ENCODE measurements at places on chromosomes 1 and 21. TPM values are rescaled to one million over a fixed set of nuclear protein-coding genes. Genes with fewer than 3 reads are reported as not detected.
A peak's percentile ranks its signal among the peaks of the same experiment; 100 is the strongest.

GRCh38 chr1:25624156-25624555 is 7.6 kb downstream of the MAN1C1 start:
- DNase-seq, result no peak

DNA sequence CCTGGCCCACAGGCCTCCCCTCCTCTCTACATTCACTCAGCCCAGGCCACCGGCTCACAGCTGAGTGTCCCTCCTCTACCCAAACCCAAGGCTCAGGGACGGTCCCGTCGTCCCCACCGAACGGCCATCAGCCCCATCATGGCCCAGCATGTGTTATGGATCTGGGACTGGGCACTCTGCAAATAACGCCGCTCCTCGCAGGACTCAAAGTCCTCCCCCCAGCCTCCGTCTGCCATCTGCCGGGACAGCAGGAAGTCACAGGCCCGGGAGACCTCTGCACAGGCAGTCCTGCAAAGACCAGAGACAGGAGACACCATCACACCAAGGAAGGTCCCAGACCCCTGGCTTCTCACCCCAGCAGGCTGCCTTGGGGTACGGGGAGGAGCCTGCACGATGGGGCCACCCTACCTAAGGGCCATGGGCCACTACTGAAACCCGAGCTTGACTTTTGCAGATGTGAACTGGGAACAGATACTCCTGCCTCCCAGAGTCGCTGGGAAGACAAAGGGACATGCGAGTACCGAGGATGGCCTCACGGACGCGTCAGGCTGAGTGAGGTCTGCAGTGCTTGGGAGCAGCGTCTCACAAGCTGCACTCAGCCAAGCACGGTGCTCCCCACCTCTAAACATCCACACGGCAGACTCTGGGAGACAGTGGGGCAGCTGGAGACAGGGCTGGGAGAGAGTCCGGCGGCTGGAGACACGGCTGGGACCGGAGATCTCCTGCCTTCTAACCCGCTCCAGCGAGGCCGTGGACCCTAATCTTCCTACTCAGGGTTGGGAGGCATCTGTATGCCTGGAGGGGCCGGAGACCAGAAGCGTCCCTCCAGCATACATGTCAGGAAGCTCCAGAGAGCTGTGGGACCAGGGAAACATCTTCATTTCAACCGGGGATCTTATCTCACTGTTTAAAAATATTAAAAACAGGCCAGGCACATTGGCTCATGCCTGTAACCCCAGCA is 10.4 kb upstream of the SPATC1L start:
- no peak for DNase-seq

GRCh38 chr1:68777851-68778250 is 281.0 kb upstream of the DEPDC1 start:
- DNase-seq, result no peak

DNA sequence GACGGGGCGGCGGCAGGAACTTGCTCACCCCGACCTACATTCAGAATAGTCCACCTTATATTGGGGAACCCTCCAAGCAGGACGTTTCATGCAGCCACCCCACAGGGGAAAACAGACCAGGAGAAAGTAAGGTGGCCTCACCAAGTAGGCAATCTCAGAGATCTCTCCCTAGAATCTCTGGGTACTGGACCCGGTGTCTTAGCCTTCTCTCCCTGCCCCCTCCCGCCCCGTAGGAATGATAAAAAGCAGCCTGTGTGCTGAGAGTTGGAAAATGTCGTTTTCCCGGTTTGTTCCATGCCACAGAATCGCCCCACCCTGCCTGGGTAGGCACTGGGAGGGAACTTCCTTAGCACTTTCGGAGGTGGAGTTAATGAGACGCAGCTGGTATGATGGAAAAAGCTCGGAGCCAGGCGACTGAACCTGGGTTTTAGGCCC is 789 bp upstream of the PTPN14 start:
- DNase-seq, result peak; percentile 85

DNA sequence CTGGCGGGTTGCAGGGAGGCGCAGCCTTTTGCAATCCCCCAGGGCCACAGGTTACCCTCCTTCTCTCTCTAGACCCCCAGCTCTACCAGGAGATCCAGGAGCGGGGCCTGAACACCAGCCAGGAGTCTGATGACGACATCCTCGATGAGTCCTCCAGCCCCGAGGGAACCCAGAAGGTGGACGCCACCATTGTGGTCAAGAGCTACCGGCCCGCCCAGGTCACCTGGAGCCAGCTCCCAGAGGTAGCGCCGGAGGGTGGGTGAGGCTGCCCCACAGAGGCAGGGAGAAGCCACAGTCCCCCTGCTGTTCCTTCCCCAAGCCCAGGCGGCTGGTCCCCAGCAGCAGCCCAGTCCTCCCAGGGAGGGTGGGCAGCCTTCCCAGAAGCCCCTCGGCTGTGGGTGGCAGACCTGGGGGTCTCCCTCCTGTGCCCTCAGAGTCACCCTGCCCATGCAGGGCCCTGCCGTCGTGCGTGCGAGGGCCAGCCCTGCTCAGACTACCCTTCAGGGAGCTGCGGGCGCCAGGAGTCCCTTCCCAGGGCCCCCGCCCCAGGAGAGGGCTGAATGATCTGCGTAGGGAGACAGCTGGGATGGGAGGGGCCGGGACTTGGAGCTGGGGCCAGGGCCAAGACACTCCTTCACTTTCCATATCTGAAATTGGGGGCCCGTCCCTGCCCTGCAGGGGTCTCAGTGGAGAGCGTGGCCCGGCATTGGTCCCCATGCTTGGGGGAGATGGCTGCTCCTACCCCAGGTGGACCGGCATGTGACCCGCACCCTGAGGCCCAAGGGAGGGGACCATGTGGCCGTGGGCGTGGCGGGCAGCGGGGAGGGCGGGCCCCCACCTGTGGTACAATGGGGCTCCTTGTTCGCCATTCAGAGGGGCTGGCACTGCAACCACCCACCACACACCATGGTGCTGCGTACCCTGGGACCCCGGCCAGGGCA is 12.9 kb downstream of the ARHGEF16 start:
- peak; percentile 34 for DNase-seq

GRCh38 chr1:155694167-155694566 is 5.3 kb downstream of the DAP3 start:
- no peak for DNase-seq

- peak; percentile 68 for DNase-seq
These were observed 44.1 kb upstream of the SLC25A33 start for GRCh38 chr1:9494936-9495758.

GRCh38 chr1:219963432-219963831 is 35.1 kb upstream of the SLC30A10 start:
- DNase-seq, result no peak

DNA sequence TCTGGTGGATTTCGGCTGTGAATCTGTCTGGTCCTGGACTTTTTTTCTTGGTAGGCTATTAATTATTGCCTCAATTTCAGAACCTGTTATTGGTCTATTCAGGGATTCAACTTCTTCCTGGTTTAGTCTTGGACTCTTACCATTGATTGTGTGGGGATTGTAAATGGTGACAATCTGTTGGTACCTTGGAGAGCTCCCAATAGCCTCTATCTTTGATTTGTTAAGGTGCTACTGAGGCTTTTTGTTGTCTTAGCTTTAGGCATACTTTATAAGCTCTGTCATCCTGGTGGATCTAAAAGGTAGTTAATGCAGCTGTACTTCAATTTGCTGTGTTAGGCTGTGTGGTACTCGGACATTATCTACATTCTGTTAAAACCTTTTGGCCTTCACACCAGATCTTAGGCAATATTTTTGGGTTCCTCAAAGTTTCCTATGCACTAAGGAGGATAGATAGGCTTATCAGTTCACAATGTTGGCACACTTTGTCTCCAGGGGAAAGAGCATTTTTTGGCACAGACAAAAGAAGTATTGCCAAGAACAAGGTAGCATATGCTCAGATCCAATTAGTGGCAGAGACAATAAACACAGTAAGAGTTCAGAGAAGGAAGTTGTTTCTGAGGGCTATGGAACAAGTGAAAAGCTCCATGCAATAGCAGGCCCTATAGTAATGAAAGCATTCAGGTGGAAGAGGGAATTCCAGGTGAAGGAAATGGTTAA is 230.4 kb downstream of the PDE4B start:
- no peak for DNase-seq

DNA sequence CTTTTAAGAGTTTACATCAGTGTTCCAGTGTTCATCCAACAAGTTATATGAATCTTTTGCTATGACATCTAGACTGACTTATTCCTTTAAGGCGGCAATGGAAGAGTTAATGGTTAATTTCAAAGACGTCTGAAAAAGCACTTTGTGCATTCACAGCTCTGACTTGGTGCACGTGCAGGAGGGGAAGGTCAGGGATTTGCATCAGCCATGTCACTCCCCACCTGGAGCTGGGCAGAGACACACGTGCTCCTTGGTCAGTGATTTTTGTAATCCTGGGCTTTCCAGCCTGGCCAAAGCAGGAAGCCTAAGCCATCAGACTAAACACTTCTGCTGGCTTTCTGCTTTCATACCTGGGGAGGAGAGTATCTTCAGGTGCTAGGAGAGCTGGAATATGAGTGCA is 96.3 kb downstream of the ST3GAL3 start:
- DNase-seq, result no peak

DNA sequence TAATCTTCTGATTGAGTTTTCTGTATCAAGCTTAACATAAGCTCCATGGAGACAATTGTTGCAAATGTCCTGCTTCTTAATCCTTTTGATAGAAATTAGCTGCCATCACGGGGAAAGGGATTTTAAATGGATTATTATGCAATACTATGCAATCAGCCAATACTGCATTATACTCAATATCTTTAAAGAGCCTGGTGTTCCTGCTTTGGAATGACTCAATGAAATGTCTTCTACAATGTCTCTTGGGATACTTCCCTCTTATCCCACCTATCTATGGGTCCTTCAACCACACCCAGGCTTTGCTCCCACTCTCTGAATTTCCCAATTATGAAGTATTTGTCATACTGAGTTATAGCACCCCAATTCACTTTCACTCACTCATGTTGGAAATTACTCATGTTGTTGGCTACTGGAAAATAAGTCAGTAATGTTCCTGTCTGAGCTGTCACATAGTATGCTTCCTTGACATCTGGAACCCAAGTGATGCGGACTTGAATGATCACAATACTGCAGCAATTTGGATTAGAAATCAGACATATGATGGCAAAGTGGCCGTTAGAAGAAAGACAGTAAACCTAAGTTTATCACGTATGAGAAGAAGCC is 85.0 kb downstream of the TPR start:
- DNase-seq, result no peak

GRCh38 chr1:154867064-154867825 is 2.8 kb downstream of the KCNN3 start:
- peak; percentile 97 for DNase-seq

GRCh38 chr1:164498792-164499191 is 60.2 kb upstream of the PBX1 start:
- DNase-seq, result no peak

DNA sequence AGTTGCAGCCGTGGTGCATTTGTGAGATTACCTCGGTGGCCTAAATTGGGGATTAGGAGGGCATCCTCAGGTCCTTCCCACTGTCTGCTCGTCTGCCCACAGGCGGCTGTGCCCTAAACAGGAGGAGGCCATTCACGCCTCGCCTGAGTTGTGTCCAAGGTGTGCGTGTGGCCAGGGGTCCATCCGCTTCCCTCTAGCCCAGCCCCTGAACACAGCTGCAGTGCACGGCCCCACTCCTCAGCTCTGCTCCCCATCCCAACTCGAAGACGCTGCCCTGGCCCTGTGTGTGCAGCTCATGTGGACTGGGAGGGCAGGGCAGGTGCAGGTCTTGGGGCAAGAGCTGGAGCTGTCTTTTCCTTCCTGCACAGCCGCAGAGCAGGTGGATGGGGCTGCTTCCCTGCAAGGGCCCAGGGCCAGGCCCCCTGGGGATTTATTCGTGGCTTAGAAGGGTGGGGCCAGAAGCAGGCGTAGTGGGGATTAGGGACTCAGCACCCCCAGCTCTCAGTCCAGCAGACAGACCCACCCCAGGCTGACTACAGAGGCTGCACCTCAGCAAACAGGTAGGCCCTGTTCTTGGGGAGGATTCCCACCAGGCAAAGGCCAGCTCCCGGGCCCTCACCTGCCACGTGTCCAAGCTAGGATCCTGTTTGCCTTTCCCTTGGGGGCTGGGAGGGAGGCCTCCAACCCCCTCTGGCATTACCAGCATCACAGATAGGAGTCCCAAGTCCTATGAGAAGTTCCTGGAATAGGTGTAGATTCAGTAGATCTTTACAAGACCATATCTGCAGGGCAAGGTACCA is 4.3 kb downstream of the GUK1 start:
- DNase-seq, result no peak

DNA sequence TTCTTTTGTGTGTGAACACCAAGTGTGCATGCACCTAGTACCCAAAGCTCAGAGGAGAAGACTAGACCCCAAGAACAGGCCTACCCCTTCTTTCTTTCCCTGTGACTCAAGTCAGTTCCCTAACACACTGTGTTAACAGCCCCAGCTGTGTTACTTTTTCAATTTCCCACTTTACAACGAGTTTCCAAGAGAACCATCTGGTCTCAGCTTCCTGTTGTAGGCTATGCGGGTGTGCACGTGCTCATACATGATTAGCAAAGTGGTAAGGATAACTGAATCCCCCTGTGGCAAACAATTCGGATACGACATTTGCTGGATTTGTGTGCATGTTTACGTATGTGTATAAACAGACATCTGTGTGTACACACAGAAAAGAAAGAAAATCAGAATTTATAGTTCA is 17.9 kb downstream of the IFNAR2 start:
- DNase-seq, result no peak

DNA sequence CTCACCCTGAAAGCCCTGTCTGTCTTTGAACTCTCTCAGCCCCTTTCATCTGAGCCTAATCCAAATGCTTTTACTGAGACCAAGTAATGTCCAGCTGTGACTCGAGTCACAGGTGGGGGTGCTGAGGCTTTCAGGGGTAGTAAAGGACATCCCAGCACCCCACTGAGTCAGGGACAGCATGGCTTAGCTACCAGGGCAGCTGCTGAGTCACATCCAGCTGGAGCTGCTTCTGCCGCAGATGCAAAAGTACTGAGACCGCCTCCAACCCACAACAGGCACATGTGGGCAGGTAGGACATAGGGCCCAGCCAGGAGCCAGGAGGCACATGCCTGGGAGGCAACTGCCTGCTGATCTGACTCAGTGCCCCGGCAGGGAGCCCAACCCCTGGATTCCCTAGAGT is 6.7 kb upstream of the VSIG8 start:
- peak; percentile 90 for DNase-seq

PLCH2 gene
- total RNA-seq, result 0.06 TPM

CD1C gene
- total RNA-seq, result not detected

PALMD gene
- total RNA-seq, result 2.7 TPM

NBPF4 gene
- total RNA-seq, result 0.46 TPM

All from Daoy (cell line).